ENCODE measurements at places on chromosomes 16 and 17.
A peak's percentile ranks its signal among the peaks of the same experiment; 100 is the strongest.

DNA sequence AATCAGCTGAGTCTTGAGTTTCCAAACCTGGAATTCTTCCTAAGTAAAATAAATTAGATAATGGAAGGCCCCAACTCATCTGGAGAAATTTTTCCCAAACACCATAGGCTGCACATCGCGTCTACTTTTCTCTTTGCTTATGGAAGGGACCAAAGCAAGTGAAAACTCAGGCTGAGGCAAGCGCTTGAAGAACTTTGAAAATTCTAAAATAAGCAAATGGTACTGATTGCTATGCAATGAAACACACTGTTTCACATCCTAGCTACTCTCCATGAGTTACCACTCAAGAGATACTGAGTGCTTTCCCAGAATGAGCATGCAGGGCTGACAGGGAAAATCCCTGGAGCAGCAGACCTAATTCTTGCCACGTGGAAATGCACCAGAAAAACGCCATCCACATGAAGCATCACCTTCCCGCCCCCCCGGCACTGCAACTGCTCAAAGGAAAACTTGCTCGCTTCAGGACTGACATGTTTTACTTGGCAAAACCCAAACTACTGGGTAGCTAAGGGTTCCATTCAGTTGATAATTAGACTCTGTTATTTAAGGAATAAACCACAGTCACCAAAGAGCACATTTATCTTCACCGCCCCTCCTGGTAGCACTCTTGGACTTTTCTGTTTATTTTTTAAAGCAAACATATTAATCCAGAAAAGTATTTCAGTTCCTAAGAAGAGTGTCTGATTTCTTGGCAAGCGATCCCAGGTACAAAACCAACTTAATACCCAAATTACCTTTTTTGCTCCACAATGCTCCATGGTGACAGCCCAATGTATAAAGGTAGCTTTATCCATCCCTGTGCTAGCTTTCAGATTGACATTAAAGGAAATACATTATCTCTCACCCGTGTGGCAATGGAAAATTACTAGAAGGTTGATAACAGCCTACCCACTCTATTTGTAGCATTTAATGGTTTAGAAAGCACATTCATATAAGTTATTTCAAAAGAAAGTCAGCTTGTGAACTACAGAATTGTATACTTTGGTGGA lies 62.5 kb downstream of the WDR59 start:
- DNase-seq, result no peak

- DNase-seq, result peak; percentile 43
These were observed 26.0 kb downstream of the COPZ2 start for GRCh38 chr17:48011405-48012150.

DNA sequence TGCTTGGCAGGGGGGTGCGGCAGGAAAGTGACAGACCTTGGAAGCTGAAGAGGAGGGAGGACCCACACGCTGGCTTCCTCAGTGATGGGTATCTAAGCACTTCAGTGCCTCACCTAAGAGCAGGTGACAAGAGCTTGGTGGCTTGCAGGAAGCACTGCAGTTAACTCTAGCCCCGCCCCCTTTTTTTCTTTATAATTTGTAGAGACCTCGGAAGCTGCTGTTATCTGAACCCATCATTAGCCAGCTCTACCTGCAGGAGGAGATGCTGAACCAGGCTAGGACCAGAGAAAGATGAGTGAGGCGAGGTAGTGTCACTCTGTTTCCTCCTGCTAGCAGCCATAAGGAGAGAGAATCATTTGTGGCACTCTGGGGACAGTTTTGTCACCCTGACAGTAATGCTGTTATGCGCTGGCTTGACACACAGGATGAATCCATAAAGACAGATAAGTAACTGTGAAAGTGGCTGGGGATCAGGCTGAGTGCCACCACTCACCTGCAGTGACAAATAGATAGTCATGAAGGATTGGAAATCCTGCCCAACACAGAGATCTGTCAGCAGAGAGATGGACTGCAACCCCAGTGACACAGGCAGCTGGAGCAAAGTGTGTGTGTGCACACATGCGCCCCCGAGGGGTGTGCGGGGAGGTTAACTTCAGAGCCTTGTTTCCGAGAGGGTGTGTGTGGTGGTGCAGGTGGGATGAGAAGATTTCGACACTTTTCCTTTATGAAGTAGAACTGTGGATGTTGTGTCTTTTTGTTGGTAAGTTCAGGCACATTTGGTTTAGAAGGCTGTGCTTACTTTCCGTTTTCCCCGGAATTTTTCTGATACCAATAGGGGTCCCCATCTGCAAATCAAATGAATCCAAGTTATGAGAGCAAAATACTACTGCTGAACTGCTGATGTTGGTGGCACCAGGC lies 224.0 kb downstream of the IRX3 start:
- no peak for DNase-seq

DNA sequence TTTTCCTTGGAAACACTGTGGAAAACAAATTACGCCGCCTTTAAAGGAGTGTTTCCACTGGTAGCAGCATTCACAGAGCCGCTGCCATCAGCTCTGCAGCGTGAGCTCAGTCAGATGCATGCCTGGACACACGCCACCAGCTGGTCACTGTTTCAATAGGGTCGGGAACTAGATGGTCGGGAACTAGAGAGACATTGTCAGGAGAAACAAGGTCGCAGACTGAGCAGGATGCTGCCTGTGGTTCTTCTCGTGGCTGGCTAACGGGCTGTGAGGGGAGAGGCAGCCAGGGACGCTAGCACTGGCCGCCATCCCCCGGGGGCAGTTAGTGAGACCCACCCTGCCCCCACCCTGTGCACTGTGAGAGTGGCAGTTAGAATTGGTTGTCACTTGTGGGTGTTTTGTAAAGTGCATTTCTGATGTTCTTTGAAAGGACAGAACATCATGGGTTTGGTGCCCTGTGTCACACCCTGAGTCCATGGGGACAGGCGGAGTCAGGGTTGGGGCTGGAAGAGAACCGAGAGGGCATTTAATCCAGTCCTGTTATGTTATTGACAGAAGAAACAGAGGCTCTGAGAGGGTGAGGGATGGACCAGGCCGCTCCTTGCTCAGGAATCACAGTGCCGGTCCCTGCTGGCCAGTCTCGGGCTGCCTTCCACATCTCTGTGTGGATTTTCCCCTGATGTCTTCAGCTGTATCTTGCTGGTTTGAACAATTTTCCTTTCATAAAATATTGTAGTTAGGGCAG lies 86.3 kb downstream of the SPECC1 start:
- peak; percentile 32 for DNase-seq

DNA sequence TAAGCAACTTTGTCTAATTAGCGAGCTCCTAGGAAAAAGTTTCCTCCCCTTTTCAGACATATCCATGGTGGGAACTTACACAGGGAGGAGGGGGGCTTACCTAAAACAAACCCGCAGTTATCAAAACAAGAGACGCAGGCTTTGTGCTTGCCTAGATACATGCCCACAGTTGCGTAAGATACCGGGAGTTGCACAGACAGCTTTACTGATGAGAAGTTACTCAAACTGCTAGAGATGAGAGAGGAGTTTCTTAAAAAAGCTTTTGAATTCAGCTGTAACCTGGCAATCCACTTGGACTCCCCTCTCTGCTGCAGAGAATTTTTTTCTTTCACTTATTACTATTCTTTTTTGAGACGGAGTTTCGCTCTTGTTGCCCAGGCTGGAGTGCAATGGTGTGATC lies 6.8 kb upstream of the ZP2 start:
- no peak for DNase-seq

DNA sequence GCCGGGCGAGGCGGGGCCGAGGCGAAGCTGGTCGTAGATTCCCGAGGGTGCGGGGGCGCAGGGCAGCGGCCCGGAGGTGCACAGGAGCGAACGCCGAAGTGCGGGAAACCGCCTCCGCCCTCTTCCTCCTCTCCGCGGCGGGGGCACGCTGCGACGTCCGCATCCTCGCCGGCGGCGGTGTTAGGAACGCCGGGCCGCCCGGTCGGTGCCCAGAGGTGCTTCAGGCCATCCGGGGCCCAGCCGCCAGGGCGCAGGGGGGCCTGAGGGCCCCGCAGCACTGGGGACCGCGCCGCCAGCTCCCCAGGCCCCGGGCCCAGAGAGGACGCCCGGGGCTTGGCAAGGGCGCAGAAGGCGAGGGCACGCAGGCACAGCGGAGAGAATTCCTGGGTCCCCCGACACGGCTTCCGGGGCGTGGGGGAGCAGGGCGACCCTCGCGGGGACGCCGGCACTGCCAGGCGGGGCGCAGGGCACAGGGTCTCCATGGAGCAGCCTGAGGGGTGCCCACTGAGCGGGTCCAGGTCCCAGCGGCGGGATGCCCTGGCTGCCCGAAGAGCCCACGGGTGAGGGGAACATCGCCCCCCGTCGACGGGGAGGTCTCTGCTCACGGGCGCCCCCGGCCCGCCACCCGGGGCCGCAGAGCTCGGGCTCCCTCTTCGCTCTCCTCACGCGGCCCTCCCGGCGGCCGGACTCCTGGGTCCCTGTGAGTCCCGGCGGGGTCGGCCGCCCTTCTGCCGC lies 576 bp downstream of the EPOP start:
- DNase-seq, result no peak

All from left colon (tissue), 2 donors.